Activated CD4-positive, alpha-beta memory T cell treated with anti-CD3 and anti-CD28 coated beads for 36 hours (primary cell): ENCODE measurements at places on chromosomes 3 and 15. TPM values are rescaled to one million over a fixed set of nuclear protein-coding genes. Genes with fewer than 3 reads are reported as not detected.

NME9 gene
- 0.58 TPM for total RNA-seq

MIX23 gene
- total RNA-seq = 87.8 TPM

P3H2 gene
- total RNA-seq = not detected

ASB14 gene
- total RNA-seq = not detected

GABRR3 gene
- total RNA-seq = not detected

CCNB2 gene
- total RNA-seq = 74.7 TPM

PLA1A gene
- 0.31 TPM for total RNA-seq

CLDN18 gene
- not detected for total RNA-seq

CAND2 gene
- total RNA-seq = 1.6 TPM

- DNase-seq = no peak
Observed at GRCh38 chr15:41689834-41690233, 29.6 kb downstream of the MGA start.

GRCh38 chr3:13189639-13190377 lies 116.6 kb upstream of the IQSEC1 start:
- DNase-seq = peak; percentile 60

DNA sequence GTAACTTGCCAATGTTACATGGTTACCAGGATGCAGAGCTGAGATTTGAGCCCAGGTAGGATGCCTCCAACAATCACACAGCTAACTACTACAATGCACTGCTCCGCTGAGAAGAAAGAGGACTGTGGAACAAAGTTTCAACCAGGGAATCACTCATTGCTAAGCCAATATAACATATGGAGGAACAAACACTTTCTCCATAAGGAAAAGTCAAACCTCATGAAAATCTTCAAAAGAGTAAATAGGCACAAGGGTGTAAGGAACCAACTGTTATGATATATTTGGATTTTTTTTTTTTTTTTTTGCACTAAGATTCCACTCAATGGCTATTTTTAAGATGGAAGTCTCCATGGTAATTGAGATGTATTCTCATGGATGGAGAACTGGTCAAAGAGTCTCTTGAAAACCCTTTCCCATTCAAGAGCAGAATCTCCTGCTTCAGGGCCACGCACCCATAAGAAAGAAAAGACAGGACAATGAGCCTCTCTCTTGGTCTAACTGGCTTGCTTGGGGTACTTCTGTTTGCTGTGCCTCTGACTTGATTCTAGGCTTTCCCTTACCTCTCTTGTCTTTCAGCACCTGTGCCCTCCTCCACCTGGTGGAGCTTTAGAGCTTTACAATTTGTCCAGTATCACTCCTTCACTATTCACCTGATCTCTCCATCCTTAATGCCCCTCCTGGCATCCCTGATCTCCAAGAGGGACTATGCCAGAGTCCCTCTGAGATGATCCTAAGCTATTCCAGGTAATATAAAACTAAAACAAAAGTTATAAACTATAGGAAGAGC lies 252.8 kb downstream of the NTRK3 start:
- no peak for DNase-seq

GRCh38 chr3:121998030-121998580 lies 23.9 kb downstream of the ILDR1 start:
- peak; percentile 35 for DNase-seq

- no peak for DNase-seq
Observed at GRCh38 chr3:185188816-185189215, 36.0 kb upstream of the C3orf70 start.

DNA sequence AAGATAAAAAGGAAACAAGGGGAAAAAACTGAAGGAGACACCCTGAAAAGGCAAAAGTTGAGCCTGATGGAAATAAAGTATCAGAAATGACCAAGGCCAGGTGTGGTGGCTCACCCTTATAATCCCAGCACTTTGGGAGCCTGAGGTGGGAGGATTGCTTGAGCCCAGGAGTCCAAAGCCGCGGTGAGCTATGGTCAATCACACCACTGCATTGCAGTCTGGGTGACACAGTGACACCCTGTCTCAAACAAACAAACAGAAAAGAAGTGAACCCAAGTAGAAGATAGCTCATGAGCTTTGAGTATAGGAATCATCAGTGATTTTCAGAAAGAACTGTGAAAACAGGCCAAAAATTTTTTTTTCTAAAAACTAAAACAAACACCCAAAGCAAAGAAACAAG lies 26.4 kb upstream of the TBC1D23 start:
- no peak for DNase-seq

DNA sequence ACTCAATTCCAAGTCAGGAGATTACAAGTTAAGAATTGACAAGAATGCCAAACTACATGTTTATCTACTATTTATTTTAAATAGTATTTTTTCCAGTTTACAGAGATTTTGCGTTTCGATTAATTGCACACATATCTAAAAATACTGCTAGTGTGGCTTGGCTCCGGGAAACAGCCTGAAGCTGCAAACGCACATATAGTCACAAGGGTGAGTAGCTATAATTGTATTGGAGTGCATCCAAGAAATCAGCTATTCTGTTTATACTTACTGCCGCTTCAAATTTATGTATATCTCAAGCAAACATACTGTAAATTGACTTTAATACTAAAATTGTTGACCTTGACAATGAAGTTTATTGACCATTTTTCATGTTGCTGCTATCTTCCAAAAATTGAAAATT lies 77.0 kb upstream of the PLSCR5 start:
- DNase-seq = no peak

- no peak for DNase-seq
Observed at GRCh38 chr3:66441129-66441528, 59.7 kb downstream of the LRIG1 start.

- no peak for DNase-seq
Observed at GRCh38 chr3:190746531-190746930, 116.0 kb downstream of the GMNC start.

DNA sequence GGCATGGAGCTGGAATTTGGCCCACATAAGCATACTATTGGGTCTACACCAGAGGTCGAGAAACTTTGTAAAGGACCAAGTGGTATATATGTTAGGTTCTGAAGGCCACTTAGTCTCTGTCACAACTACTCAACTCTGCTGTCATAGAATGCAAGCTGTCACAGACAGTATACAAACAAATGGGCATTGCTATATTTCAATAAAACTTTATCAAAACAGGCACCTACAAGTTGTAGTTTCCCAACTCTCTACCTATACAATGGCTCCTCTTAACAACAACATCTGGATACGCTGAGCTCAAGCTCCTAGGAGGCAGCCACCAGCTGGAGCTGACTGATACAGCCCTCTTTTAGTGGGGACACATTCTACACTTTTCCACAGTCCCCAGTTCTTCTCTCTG lies 15.7 kb upstream of the PRICKLE2 start:
- DNase-seq = no peak

DNA sequence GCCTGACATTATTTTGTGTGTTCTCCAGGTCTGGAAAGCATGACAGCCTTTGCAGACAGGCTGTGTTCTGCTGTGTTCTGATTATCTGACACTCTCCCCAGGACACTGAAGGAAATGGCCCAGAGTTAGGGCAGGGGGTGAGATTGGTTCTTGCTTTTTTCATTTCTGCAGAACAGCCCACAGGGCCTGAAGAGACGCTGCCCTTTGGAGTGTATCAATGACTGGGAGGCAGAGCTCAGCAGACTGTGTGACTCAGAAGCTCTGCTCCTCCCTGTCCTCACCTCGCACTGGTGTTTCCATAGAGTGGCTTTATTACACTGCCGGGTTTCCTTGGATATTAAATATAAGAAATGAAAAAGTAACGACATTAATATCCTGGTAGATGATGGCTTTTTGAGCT lies 523.6 kb downstream of the NTRK3 start:
- no peak for DNase-seq

GRCh38 chr3:141986548-141987107 lies 110.2 kb downstream of the ATP1B3 start:
- no peak for DNase-seq

GRCh38 chr3:177107461-177108239 lies 89.6 kb downstream of the TBL1XR1 start:
- no peak for DNase-seq

DNA sequence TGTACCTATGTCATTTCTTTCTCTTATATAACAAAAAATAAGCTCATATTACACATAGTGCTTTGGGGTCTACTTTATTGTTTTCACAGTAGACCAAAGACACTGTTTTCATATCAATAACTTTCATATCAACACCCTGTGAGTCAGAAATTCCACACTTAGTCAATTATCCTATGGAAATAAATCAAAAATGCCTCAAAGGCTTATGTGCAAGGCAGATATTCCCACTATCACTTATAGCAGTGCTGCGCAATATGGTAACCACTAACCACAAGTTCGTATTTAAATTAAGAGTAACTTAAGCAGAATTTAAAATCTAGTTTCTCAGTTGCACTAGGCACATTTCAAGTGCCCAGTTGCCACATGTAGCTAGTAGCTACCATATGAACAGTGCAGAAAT lies 15.9 kb downstream of the SCG3 start:
- DNase-seq = no peak

- DNase-seq = no peak
Observed at GRCh38 chr3:197421021-197421420, 122.6 kb upstream of the DLG1 start.

DNA sequence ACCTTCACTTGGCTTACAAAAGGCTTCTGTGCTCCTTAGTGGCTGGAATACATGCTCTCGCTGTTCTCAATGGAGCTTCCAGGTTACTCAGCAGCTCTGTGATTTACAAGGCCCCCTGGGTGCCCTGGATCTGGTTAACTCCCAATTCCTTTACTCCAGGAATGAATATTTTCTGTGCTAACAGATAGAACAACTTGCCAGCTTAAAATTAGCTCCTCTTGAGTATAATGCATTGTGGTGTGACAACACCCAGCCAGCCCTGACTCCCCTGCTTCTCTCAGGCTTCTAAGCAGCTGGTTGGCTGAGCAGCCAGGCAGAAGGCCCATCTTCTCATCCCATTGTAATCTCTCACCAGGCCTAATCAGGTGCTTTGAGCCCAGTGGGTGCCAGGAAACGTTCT lies 246.4 kb downstream of the ALCAM start:
- DNase-seq = no peak

- peak; percentile 90 for DNase-seq
Observed at GRCh38 chr3:53114011-53114400, 16.2 kb downstream of the RFT1 start.

DNA sequence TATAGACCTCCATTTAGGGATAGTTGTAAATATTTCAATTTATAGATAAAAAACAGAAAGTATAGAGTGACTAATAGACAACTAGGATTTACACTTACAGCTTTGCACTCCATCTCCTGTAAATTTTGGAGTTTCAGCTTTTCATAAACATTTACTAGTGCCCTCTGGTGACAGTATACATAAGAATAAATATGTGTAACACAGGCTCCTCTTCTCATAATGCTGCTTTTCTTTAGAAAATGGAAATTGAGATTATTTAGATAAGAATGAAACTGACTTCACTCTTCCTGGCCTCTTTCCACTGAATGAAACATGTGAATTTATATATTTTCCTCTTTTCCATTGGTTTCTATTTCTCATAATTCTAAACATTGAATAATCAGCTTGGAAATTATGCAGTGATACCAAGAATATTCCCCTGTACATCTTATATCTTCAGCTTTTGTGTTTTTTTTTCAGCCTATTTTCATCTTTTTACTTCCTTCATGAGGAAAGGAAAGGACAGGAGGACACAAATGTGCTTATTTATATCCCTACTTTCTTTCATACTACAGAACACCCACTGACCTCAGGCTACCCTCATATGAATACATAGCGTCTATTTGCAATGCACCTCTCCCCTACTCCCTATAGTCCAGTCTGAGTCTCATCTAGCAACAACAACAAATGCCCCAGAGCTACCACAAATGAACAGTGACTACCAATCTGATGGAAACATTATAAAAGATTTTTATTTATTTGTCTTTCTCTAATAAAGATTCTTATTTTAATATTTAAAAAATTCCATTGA lies 103.1 kb upstream of the CCDC39 start:
- no peak for DNase-seq

GRCh38 chr3:46369675-46370132 lies 1.0 kb upstream of the CCR5 start:
- DNase-seq = peak; percentile 56

DNA sequence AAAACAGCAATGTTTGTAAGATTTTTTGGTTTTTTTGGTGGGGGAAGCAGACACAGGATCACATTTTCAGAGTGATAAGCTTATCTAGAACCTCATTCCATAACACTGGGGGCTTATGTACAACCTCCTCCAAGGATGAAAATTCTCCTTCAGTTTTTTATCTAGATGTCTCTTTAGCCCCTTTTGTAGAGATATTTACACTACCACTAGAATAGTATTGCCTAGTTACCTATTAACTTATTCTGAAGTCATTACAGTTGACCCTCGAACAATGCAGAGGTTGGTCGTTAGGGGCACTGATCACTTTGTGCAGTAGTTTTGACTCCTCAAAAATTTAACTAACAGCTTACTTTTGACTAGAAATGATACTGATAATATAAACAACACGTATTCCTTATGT lies 32.8 kb downstream of the IFT57 start:
- no peak for DNase-seq

GRCh38 chr3:192570315-192570714 lies 157.0 kb downstream of the FGF12 start:
- no peak for DNase-seq

DNA sequence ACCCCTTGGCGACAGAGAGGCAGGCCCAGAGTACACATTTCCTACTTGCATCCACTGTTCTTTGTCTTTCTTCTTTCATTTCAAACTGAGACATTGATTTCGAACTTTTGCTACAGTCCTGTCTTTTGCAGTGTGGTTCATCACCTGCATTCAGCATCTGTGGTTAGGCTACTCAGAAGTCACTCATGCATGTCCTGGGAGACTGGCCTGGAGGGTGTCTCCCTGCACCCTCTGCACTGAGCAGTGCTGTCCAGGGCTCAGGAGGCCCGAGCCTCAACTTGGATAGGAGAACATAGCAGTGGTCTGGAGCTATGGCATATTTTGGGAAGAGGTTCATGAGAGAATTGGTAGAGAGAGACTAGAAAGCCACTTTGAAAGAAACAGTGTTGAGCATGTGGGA lies 240.2 kb upstream of the TPRG1 start:
- no peak for DNase-seq

DNA sequence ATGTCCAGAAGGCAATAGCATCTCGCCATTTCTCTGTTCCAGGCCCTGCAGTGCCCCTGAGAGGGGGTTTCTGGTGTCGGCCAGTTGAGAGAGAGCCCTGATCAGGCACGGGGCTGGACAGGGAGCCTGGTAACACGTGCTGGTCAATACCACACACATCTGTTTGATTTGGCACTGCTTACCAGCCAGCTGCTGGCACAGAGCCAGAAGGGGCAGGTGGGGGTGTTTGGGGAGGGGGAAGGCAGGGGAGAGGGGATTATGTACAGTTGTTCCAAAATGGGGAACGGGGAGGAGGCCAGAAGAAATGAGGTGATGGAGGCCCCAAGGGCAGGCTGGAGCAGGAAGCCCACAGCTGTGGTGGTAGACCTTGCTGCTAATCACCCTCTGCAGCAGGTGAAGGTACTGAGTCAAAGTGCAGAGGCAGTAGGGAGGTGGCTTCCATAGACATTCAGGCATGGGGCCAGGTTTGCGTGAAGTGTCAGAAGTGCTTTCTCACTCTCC lies 153.5 kb upstream of the LPP start:
- DNase-seq = no peak

DNA sequence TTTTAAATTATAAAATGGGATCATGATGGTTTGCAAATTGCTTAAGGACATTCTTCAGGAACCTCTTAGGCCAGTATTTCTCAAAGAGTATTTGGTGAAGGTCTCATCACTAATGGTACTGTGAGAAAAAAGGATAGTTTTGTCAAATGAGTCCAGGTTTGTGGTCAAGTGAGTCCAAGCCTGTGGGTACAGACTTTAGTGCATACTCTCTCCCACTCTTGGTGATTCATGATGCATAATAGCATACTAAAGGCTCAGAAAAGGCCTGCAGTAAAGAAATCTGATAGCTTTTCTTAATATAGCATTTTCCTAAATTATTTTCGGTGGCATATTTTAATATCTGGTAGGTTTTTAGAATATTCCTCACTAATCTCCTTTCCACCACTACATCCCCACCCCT lies 20.0 kb downstream of the BOC start:
- no peak for DNase-seq
